CD8-positive, alpha-beta memory T cell (primary cell): ENCODE measurements at places on chromosomes 3 and 15. TPM values are rescaled to one million over a fixed set of nuclear protein-coding genes. Genes with fewer than 3 reads are reported as not detected.

C3orf33 gene
- 4.9 TPM for polyA plus RNA-seq

SYNPR gene
- polyA plus RNA-seq: not detected

LDHAL6B gene
- polyA plus RNA-seq: not detected

MYO5C gene
- polyA plus RNA-seq: 0.48 TPM

CCDC33 gene
- polyA plus RNA-seq: not detected

DYNLT2B gene
- 10.9 TPM for polyA plus RNA-seq

GHRL gene
- polyA plus RNA-seq: 0.16 TPM

PLS1 gene
- 4.0 TPM for polyA plus RNA-seq

PLSCR2 gene
- not detected for polyA plus RNA-seq

CFAP92 gene
- 0.24 TPM for polyA plus RNA-seq

ARMC8 gene
- 54.4 TPM for polyA plus RNA-seq

IL5RA gene
- 0.16 TPM for polyA plus RNA-seq

MRAS gene
- polyA plus RNA-seq: 0.38 TPM

VPS18 gene
- 23.0 TPM for polyA plus RNA-seq

SCN11A gene
- not detected for polyA plus RNA-seq

UPK1B gene
- polyA plus RNA-seq: not detected

COL7A1 gene
- not detected for polyA plus RNA-seq

SLC15A2 gene
- polyA plus RNA-seq: 0.15 TPM

RHOV gene
- not detected for polyA plus RNA-seq

RPN1 gene
- 294 TPM for polyA plus RNA-seq

SNTN gene
- not detected for polyA plus RNA-seq

CLDN1 gene
- not detected for polyA plus RNA-seq

AP3B2 gene
- polyA plus RNA-seq: not detected

STRIT1 gene
- polyA plus RNA-seq: not detected

COL6A5 gene
- polyA plus RNA-seq: not detected

GCNT3 gene
- polyA plus RNA-seq: not detected

UROC1 gene
- polyA plus RNA-seq: not detected

SLC24A5 gene
- not detected for polyA plus RNA-seq

TRIM42 gene
- not detected for polyA plus RNA-seq

SCAANT1 gene
- not detected for polyA plus RNA-seq

FURIN gene
- polyA plus RNA-seq: 11.7 TPM

CACNA1D gene
- 0.02 TPM for polyA plus RNA-seq

NR2E3 gene
- not detected for polyA plus RNA-seq

CCDC13 gene
- 0.33 TPM for polyA plus RNA-seq

PLA1A gene
- not detected for polyA plus RNA-seq

SPATA12 gene
- polyA plus RNA-seq: not detected

CEP19 gene
- 7.4 TPM for polyA plus RNA-seq

GRK7 gene
- not detected for polyA plus RNA-seq

PARP16 gene
- polyA plus RNA-seq: 30.9 TPM

ZPLD1 gene
- not detected for polyA plus RNA-seq

ACTR8 gene
- 21.4 TPM for polyA plus RNA-seq
